ENCODE measurements at places on chromosomes 7 and 10.

- no peak for DNase-seq
These were observed 89.8 kb upstream of the PRPS1L1 start for GRCh38 chr7:18117482-18117881.

- no peak for DNase-seq
These were observed 108.3 kb upstream of the HDAC9 start for GRCh38 chr7:18387191-18387735.

GRCh38 chr10:120971671-120972070 lies 120.5 kb downstream of the WDR11 start:
- DNase-seq: no peak

GRCh38 chr10:30598105-30598776 lies 31.3 kb downstream of the LYZL2 start:
- DNase-seq: no peak

DNA sequence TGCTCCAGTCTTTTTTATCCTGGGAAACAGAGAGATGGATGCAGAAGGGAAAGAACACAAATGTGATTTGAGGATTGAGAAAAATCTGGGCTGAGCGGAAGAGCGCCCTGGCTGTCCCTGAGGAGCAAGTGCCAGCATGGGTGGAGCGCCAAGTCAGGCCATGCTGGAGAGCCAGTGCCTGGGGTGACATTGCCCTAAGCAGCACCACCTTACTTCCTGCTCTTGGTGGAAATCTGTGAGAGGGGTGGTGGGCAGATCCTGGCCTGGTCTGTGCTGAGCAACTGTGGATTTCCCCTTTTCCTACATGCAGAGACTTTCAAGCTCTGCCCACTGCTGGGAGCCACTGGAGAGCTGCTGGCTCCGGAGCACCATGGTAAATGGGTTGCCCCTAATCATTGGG lies 36.9 kb downstream of the DDIT4 start:
- DNase-seq: no peak

DNA sequence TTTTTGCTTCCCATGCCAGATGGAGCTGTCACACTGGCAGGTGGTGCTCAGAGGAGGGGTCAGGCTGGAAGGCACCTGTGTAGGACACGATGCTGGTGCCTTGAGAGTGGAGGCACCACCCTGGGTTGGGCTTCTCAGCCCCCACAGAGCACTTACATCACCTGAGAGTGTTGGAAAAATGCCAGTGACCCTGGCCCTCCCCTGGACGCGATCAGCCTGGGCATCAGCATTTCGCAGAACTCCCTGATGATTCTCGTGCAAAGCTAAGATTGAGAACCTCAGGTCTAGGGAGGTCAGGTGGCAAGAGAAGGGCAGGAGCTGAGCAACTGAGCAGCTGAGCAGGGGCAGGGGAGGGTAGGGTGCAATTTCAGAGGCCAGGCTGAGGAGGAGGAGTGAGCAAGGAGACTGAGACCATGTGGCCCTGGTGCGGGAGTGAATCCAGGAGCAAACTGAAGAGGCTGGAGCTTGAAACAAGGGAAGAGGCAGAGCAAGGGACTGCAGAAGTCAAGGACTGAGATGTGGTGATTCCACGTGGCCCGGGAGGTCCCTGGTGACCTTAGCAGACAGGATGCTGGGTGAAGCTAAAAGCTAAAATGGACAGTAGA lies 24.7 kb upstream of the GRID1 start:
- no peak for DNase-seq

GRCh38 chr10:114334301-114334700 lies 70.0 kb downstream of the AFAP1L2 start:
- DNase-seq: no peak

DNA sequence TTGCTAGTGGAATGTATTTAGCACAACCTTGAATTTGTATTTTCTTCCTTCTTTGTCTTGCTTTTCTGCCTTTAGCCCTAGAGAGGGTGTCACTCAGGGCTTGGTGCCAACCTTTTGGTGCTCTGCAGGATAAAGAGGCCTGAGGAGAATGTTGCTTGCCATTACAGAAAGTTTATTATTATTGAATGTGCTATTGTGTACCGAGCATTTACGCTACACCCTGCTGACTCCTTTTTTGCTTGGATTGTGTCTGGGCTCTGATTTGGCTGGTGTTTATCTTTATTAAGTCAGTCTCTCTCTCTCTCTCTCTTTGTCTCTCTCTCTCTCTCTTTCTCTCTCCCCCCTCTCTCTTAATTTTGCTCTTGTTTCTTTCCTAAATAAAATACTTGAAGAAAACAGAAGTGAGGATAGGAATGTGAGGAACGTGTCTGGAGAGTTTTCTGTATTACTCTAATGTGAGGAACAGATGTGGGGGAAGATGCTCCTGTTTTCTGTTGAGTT lies 284.4 kb upstream of the PHYHIPL start:
- DNase-seq: no peak

- no peak for DNase-seq
These were observed 689 bp upstream of the GTPBP4 start for GRCh38 chr10:987620-987869.

GRCh38 chr7:22114440-22114981 lies 168.8 kb upstream of the CDCA7L start:
- no peak for DNase-seq

DNA sequence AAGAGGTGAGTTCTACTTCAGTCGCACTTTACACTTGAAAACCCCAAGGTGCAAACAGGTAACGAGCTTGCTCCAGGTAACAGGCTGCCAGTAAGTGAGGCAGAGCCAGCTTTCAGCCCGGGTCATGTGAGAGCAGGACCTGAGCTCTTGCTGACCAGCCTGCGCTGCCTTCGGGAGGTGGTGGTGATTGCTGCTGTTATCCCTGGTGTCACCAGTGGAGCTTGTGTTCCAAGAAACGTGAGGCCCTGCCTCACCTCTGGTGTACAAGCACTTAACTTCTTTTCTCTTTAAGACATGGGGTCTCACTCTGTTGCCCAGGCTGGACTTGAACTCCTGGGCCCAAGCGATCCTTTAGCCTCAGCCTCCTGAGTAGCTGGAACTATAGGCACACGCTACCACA lies 265.0 kb downstream of the CELF2 start:
- no peak for DNase-seq

- no peak for DNase-seq
These were observed 6.0 kb downstream of the ASB10 start for GRCh38 chr7:151181011-151181431.

GRCh38 chr7:78125884-78126283 lies 327.3 kb downstream of the PHTF2 start:
- DNase-seq: no peak

DNA sequence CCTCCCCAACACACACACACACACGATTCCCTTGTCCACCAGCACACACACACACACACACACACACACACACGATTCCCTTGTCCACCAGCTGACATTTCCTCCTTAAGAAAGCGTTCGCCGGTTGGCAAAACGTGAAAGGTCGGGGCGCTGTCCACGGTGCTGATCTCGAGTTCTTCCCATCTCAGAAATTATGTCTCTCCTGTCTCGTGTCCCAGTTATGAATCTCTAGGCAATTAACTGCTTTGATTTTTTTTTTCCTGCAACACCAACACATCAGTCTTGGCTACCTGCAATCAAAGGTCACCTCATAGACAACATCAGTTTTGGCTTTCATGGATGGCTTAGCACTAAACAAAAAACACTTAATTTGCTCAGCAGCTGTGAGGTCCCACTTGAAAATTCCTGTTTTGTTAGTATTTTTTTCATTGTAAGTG lies 1.9 kb downstream of the INA start:
- DNase-seq: peak; percentile 35

DNA sequence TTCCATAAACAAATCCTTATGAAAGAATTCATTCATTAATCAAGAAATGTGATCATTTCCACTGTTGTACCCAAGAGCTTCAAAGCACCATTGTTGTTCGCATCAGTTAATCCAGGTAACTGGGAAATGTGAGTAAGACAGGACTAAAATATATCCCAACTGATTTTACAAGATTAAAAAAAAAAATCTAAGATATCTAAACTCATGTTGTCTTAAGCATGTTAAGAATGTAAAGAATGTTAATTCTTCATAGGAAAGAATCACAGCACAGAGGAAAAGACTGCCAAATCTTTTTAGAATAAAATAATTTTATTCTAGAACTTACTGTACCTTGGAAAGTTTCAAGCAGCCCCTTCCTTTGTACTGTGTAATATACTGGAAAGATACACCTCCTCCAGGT lies 16.4 kb downstream of the FZD1 start:
- no peak for DNase-seq

DNA sequence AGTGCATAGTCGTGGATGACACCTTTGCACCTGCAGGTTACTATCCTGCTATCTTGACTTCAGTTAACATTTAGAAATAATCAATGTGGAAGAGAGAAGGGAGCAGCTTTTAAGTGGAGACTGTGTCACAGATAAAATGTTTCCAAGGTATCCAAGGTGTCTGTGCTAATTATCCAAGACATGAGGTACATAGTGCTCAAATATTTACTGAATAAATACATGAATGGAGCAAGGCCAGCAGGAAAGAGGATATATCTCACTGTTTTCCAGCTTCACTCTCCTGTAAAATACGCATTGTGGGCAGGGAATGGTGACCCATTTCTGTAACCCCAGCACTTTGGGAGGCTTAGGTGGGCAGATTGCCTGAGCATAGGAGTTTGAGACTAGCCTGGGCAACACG lies 552.4 kb downstream of the PHTF2 start:
- no peak for DNase-seq

DNA sequence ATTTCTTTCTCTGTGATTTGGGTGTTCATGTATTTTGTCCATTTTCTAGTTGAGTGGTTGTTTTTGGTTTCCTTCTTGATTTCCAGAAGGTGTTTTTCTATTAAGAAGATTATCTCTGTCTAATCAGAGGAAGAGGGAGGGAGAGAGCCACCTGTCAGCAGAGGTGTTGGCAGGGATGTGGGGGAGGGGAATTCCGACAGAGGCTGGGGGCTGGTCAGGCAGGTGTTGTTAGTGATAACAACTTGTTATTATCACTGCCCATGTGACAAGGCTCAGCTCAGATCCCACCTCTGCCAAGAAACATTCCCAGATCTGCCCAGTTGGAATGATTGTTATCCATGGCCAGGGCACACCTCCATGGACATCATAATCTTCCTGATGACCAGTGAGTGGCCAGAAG lies 293.4 kb downstream of the GFRA1 start:
- no peak for DNase-seq

DNA sequence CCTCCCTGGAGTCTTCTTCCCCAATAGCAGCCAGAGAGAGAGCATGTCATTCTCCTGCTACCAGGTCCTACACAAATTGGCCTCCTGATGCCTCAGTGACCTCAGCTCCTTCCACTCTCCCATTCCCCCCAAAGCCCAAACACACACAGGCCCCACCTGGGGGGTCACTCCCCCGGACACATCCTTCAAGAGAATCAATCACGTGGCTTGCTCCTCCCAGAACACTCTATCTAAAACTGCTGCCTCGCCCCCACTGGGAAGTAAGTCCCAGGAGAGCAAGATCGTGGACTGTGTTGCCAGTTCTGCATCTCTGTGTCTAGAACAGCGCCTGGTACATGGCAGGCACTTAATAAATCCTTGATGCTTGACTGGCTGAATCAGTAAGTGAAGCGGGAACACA lies 2.5 kb upstream of the HSPA12A start:
- DNase-seq: no peak

DNA sequence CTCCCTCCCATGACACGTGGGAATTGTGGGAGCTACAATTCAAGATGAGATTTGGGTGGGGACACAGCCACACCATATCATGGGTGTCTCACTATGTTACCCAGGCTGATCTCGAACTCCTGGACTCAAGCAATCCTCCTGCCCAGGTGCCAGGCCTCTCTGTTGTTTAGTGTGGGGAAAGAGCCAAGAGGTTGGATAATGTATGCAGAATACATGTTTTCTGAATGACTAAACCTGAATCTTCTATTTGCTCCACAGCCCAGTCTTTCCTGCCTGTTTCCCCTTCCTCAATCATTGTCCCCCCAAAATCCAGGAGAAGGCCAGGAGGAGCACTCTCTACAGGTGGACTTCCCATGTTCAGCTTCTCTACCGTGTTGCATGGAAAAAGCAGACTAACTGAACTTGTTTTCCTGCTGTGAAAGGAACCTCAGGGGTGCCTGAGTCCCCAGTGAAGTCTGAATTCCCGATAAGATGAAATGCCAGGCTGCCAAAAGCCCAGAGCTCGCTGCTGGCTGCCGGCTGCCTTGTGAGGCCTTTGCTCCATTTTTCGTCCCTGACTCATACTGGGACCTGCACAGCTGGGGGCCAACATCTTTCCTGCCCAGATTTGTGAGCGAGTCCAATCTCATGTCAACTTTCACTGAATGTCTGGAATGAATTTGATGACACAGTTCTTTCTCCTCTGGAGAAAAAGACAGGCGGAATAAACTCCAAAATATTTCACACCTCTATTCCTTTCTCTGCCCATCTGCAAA lies 588.0 kb downstream of the CALN1 start:
- DNase-seq: no peak

DNA sequence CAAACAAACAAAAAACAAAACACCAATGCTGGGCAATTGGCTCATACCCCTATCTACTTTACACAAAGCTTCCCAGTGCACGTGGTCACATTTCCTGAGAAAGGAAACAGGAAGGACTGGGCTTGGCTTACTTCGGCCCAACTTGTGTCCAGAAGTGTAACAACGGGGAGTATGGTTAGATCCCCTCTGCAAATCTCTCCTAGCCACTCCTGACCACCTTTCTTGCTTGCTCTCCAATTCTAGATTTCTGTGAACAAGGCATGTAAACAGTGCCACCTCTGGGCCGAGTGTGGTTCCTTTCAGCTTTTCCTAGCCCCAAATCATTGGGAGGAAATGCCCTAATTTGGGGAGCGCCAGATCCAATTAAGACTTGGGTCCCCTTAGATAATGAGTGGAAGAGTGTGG lies 21.0 kb upstream of the FRAT2 start:
- DNase-seq: peak; percentile 21

DNA sequence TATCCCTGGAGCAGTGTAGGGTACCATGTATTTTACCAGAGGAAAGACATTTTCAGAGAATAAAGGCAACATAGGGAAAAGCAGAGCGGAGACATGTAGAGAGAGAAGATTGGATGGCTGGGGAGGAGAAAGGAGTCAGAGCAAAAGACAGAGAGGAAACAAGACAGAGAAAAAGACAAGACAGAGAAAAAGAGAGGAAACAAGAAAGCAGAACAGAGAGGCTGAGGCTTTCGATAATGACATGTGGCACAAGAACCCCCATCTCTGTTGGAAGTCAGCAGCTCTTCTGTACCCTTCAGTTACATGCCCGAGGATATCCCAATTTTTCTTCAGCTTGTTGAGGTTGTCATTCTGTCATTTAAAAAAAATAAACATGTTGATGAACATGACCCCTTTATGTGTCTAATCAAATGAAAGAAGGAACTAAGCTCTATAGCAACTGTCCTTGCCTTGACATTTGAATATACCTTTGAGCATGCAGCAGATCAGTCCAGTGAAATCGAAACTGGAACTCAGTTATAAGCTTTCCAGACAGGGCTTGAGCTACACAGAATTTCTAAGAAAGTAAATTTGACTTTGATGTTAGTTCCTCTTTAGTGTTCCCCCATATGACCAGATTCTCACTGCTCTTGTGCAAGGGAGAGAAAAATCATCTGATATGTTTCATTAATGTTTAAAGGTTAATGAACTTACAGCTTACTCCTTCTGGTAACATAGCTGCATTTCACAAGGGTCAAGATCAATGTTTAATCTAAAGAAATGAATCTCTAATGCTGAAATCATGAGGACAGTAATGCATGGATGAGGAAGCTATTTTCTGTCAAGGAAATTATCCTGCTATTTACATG lies 75.1 kb upstream of the SP4 start:
- no peak for DNase-seq
